Left forelimb (tissue), 1 donor: ENCODE measurements at places on chromosomes 4 and X.

GRCh38 chrX:13084611-13085010 is 40.2 kb upstream of the FAM9C start:
- no peak for DNase-seq

DNA sequence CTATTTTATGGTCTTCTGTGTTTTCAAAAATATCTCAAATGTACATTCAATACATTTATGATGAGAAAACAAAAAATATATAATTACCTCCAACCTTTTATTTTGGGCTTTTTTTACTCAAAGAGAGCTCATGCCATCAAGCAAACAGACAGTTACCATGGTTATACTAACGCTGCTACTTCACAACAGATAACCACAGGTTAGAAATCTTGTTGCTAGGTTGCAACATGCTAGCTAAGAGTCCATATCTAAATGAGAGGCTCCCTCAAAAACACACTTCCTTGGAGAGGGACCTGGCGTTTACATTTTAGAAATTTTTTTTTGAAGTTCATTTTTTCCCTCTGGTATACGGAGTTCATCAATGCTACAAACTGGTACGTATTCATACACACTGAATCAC is 44.3 kb downstream of the TBC1D9 start:
- no peak for DNase-seq

- no peak for DNase-seq
These were observed 121.2 kb upstream of the LNX1 start for GRCh38 chr4:53712408-53713020.

- DNase-seq, result no peak
These were observed 605.1 kb downstream of the PCDH18 start for GRCh38 chr4:136927172-136927571.

DNA sequence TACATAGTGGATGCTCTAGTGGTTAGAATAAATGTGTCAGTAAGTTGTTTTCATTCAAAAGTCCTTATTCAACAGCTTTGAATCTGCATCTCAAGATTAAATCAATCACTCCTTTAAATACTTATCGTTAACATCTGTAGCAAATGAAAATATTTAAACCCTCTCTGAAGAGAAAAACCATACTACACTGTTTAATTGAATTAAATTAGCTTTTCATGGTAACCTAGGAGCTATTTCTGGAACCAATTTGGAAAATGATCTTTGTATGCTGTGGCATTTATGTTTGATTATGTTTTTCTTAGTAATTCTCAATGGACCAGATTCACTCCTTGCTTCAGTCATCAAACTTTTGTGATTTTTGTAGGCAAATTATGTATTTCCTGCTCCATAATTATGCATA is 9.7 kb downstream of the BMPR1B start:
- DNase-seq, result no peak

GRCh38 chrX:23756165-23756564 is 13.1 kb upstream of the ACOT9 start:
- no peak for DNase-seq

GRCh38 chrX:155632431-155633100 is 19.8 kb upstream of the TMLHE start:
- DNase-seq, result no peak

- DNase-seq, result no peak
These were observed 38.3 kb downstream of the SHROOM2 start for GRCh38 chrX:9824554-9824953.

- DNase-seq, result no peak
These were observed 518.0 kb downstream of the TMA16 start for GRCh38 chr4:164012396-164013027.

DNA sequence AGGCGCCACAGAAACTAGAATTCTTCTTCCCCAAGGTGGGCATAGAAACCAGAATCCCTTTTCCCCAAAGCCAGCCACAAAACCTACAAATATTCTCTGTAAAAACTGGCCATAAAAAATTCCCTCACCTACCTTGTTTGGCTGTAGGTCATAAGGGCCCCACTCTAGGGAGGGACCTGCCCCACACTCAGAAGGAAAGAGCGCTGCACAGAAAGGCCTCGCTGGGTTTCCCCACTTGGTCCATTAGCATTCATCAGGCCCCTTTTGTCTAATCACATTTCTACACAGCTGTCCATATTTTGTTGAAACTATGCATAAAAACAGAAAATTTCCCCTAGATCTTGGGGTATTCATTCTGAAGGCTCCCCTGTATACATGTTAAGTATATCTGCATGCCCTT is 54.1 kb downstream of the PHKA2 start:
- no peak for DNase-seq

- DNase-seq, result no peak
These were observed 99.3 kb upstream of the PCDH18 start for GRCh38 chr4:137631605-137632004.

DNA sequence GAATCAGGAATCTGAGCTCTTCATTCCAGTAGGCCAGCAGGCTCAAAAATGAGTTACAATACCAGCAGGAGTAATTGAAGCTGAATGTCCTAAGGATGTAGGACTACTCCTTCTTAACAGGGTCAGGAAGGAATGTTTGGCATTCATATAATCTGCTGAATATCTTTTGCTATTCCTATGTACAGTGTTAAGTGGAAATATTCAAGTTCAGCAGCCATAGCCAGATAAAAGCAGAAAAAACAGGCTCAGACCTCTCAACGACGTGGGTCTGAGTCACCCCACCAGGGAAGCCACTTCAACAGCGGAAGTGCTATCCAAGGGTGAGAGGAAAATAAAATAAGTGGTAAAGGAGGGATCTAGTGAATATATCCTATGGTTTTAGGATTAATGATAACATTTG is 577.0 kb downstream of the SPOCK3 start:
- DNase-seq, result no peak
